ENCODE measurements at places on chromosomes 3 and 15.
A peak's percentile ranks its signal among the peaks of the same experiment; 100 is the strongest.

GRCh38 chr3:149333176-149333859 lies at the start of gene TM4SF18:
TSS of gene TM4SF18 (minus strand) at chr3:149333636. CDS start at chr3:149333382, 254 bp downstream.
- DNase-seq = no peak

- no peak for DNase-seq
Observed at GRCh38 chr3:124057420-124057819, 65.5 kb upstream of the ROPN1 start.

- DNase-seq = no peak
Observed at GRCh38 chr3:69869643-69870042, 129.9 kb upstream of the SAMMSON start.

- no peak for DNase-seq
Observed at GRCh38 chr3:194973366-194974000, 287.8 kb downstream of the FAM43A start.

DNA sequence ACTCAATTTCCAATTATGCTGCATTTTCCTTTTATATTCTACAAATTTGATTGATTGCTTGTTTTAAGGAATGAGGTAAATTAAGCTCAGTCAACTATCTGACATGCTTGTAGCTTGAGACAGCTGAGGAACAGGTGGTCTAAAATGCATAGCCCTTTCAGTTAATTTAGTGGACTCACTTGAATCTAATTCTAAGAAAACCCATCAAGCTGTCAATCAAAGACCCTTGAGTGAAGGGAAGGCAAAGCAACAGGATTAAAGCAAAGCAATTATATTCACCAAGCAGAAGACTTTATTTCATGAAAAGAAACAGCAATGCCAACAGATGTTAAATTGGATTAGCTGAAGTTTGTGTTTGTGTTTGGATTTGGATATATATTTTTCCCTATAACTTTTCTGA lies 228.5 kb downstream of the ARPP21 start:
- DNase-seq = no peak

DNA sequence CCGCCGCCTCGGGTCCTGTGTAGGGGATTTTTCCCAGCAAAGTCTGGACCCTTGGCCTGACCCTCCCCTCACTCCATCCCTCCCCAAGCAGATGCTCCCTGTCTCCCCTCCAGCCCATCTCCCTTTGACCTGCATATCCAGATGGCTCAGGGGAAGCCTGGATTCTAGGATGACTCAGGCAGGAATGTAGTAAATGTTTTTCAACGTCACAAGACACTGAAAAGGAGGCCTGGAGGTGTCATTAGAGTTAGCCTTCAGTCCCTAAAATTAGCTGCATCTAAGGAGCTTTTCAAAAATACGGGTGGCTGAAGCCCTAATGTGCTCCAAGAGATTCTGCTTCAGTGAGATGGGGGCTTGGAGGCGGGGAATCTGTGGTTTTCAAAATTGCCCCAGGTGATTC lies 7.2 kb downstream of the ACAN start:
- no peak for DNase-seq

- DNase-seq = no peak
Observed at GRCh38 chr15:88636654-88637053, 2.2 kb upstream of the ISG20 start.

DNA sequence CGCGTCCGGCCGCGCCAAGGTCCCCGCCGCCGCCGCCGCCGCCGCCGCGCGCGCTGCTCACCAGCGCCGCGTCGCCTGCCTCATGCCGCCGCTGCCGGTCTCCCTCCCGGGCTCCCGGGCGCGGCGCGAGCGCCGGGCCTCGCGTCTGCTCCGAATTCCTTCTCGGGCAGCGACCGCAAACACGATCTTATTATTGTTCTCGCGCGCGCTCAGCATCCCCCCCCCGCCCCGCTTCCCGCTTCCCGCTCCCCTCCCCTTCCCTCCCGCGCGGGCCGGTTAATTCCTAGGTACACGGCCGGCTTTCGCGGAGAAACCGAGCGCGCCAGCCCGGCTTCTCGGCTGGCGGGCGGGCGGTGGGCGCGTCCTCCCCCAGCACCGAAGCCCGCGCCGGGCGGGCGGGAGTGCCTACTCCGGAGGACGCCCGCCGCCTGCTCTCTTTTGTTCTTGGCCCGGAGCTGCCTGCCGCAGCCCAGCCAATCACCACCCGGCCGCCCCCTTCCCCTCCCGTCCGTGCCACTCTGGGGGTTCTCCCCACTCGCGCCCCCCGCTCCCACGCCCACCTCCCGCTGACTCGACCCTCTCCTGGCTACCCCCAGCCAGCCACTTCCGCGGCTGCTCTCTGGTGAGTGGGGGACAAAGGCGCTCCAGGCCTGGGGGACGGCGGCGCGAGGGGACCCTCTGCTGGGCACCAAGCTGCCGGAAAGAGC lies at the start of gene HDGFL3:
Gene HDGFL3 (minus strand): TSS at position 164 of the 707 bp plus-strand sequence. CDS start 409 bp downstream, outside the sequence.
- DNase-seq = no peak

- DNase-seq = no peak
Observed at GRCh38 chr3:18747383-18747782, 322.2 kb upstream of the SATB1 start.

DNA sequence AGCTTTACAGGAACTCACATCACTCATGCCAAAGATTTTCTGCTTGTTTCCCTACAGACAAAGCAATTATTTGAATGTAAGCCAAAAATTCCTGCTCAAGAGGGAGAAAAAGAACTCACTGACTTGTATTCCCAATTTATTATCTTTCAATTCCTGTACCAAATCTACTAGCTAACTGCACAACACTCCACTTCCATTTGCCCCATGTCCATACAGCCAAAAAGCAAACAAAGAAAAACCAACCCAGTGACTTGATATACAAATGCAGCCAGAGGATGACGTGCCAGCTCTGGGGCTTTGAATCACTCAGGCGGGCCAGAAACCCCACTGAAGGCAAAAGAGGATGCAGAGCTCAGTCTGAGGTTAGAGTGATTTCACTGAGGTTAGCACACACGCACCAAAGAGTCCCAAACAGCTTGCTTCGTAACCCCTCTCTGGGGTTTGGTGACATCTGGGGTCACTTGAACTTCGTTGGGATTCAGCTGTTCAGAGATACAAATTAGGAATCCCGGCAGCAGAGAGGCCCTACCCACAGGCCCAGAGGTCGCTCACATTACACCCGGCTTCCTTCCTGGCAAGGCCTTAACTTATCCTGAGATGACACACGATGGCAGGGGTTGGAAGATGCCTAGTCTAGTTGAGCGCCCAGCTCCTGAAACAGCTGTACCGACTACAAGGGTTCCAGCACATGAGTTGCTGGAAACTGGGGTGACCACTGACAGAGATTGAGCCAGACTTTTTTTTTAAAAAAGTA lies 1.6 kb downstream of the RFTN1 start:
- peak; percentile 83 for DNase-seq

- no peak for DNase-seq
Observed at GRCh38 chr3:123821920-123822319, 62.2 kb downstream of the MYLK start.

DNA sequence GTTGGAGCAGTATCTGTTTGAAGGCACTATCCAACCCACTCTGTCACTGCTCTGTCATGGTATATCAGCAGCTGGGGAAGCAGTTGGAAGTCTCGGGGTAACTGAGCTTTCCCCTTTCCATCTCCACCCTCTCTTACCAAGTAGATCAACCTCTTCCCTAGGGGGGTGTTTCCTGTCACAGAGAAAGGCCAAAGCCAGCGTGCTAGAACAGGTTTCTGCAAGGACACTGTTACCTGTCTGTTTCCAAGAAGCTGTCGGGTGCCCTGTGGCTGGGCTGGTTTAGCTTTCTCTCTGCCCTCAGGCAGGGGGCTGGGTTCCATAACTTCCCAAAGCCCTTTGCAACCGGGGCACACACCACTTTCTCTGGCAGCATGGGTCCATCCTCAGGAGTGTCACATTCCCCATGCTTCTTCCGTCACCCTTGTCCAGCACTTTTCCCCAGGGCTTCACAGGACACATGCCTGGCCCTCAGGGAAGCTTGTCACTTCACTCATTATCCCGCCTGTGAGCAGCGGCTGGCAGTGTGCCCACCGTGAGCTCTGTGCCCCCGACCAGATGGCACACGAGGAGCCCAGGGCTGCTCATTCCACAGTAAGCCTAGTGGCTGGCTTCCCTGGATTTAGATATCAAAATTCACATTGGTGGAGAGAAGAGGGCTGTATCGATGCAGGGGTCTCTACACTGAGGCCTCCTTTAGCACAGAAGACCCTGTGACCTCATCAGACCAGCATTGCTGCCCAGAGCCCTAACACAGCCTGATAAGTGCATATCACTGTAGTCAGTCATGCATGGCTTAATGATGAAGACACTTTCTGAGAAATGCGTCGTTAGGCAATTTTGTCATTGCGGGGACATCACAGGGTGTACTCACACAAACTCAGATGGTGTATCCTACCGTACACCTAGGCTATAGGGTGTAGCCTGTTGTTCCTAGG lies 205.8 kb downstream of the SLCO3A1 start:
- no peak for DNase-seq

Measured in stimulated activated CD4-positive, alpha-beta T cell treated with anti-CD3 and anti-CD28 coated beads, Interleukin-4, amount 100 ng/mL, for 24 hours (primary cell).